Articular chondrocyte of knee joint (primary cell): ENCODE measurements at places on chromosomes 16 and 17. TPM values are rescaled to one million over a fixed set of nuclear protein-coding genes. Genes with fewer than 3 reads are reported as not detected.

Gene KAT7
- 43.3 and 46.6 TPM in 2 replicates for total RNA-seq

Gene PIRT
- total RNA-seq = not detected in 2 replicates

Gene NAGS
- total RNA-seq = 0.43 and 0.65 TPM in 2 replicates

Gene HOXB13
- total RNA-seq = under 0.01 TPM in 1 of 2 replicates, not detected in the other

Gene ZNF764
- total RNA-seq = 4.8 and 5.8 TPM in 2 replicates
